ENCODE measurements at places on chromosomes 13 and 19.

GRCh38 chr13:114147803-114148520, 15.5 kb upstream of the RASA3 start:
- no peak for DNase-seq

DNA sequence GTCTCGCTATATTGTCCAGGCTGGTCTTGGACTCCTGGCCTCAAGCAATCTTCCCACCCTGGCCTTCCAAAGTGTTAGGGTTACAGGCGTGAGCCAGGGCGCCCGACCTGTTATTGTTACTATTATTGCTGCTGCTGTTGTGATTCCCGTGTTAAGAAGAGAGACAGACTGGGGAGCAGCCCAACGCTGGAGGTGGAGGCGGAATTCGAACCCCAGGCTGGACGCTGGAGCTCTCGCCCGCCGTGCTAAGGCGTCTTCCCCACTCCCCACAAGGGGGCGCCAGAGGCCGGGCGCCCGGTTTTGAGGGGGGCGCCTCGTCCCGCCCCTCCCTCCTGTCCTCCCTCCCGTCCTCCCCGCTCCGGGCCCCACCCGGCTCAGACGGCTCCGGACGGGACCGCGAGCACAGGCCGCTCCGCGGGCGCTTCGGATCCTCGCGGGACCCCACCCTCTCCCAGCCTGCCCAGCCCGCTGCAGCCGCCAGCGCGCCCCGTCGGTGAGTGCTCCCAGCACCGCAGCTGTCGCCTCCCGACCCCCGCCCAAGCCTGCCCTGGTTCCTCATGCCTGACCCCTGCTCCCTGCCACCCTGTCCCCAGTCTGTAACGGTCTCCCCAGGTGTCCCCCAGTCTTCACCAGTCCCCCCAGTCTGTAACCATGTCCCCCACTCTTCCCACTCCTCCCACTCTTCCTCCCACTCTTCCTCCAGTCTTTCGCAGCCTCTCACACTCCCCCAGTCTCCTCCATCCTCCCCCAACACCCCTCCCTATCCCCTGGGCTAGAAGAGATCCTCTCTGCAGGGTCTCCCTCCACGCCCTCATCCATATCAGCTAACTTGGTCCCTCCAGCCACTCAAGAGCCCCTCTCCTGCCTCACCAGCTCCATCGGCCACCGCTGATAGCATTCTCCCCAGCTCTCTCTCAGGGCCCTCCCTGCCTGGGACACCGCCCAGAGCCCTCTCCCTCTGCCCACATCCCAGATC, at the start of gene EHD2:
Gene EHD2 (plus strand): TSS at position 377 of the 976 bp plus-strand sequence. CDS start 3,191 bp downstream, outside the sequence.
- DNase-seq, result peak; percentile 88

DNA sequence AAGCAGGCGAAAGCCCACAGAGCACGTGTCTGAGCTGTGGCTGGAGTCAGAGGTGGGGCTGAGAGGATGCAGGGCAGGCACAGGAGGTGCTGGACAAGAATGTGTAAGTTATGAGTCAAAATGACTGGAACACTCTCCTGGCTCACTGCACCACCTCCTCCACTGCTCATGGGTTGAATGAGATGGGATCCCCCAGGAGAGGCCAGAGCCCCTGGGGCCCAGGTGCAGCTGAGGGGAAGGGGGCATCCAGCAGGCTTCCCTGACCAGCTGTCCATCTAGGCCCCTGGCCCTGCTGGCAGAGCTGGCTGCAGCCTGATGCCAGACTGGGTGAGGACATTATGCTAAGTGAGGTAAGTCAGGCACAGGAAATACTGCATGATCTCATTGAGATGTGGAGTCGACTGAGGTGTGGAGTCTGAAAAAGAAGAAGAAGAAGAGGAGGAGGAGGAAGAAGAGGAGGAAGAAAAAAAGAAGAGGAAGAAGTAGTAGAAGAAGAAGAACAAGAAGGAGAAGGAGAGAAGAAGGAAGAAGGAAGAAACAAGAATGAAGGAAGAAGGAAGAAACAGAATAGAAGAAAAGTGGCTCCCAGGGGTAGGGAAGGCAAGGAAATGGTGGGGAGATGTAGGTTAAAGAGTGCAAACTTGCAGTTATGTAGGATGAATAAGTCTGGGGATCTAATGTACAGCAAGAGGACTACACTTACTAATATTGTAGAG, 747.4 kb downstream of the UQCRFS1 start:
- no peak for DNase-seq

- DNase-seq, result no peak
Measured at GRCh38 chr19:9054765-9055164, 32.1 kb upstream of the OR1M1 start.

Data from right hindlimb (tissue), 1 donor.